Cerebellar nuclear complex (tissue), 1 donor: ENCODE measurements at places on chromosomes 7 and 10.

DNA sequence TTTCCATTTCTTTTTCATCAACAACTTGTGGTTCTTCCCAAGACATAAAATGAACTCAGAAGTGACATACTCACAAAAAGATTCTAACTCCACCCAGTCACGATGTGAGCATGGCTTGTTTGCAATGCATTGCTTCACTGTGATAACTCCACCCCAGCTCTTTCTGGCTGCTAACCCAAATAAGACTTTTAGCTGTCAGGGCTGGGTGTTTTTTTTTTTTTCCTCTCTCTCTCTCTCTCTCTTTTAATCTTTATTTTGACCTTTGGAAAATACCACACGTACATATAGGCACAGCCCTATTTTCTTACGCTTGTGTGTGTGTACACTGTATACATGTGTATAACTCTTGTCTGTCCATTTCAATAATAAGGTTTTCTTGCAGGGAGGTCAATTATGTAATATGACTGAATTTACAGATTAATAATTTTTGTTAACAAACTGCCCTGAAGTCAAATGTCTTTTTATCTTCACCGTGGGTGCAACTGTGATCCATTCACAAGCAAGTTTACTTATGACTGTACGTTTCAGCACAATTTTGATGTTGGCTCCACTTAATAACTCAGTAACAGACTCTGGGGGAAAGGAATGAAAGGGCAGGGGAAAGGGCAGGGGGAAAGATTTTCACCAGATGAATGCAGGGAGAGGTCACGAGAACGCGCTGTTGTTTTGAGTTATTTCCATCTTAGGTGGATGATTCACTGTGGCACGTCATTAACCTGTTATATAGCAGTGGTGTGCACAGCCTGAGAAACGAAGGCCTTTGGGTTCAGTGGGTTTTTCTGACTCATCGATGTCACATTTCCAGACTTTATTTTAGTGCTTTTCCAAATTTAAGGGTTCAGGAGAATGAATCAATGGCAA is 49.1 kb downstream of the APBB1IP start:
- no peak for DNase-seq

GRCh38 chr7:103432712-103433111 is 13.3 kb downstream of the SLC26A5 start:
- DNase-seq, result no peak

DNA sequence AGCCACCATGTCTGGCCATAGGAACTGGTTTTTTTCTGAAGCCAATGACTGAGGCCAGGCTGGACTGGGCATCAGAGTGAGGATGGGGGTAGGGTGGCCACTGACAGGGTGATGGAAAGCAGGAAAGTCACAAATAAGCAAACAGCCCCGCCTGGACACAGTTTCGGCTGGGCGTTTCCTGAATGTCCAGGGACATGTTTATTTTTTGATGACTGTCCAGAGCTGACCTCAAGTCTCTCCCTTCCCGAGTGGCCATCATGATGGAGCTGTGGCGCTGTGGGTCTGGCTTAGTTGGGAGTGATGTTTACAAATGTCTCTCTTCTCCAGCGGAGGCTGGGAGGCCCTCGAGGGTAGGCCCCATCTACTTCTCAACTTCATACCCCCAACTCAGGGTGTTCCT is 37.1 kb upstream of the COMTD1 start:
- DNase-seq, result no peak

DNA sequence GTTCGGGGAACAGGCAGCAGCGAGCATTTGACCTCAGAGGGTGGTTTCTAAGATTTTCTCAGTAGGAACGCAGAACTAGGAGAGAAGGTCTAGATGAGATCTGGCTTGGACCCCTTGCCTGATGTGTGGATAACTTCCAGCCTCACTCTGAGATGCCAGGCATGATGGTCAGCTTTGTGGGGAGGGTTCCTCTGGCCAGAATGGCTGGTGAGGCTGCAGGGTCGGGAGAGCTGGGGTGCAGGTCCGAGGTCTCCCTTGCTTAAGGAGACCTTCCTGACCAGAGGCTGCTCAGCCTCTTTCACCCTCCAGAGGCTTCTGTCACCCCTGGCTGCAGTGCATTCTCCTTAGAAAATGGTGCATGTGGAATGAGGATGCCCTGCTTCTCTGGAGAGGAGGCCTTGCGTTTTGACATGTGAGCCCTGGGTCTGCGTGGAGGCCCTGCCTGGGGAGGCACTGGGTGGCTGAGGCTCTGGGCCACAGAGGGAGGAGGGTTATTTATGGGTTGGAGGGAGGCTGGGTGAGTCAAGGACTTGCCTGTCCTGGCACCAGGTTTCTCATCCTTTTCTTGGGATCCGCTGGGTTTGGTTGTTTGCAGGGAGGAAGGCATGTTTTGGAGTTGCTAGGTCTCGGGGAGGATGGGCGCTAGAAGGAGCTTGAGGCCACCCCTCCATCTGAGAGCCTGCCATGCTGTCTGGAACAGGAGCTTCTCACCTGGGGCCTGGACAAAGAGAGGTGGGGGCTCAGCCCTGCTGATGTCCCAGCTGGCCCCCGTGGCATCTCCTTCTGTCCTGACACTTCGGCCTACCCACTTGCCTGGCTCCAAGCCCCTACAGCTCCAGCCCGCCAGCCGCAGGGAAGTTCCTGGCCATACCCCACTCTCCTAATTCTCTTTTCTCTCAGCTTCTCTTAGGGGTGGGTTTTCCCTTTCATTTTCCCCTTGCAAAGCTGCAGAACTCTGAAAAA is 3.9 kb downstream of the FAM241B start:
- no peak for DNase-seq

DNA sequence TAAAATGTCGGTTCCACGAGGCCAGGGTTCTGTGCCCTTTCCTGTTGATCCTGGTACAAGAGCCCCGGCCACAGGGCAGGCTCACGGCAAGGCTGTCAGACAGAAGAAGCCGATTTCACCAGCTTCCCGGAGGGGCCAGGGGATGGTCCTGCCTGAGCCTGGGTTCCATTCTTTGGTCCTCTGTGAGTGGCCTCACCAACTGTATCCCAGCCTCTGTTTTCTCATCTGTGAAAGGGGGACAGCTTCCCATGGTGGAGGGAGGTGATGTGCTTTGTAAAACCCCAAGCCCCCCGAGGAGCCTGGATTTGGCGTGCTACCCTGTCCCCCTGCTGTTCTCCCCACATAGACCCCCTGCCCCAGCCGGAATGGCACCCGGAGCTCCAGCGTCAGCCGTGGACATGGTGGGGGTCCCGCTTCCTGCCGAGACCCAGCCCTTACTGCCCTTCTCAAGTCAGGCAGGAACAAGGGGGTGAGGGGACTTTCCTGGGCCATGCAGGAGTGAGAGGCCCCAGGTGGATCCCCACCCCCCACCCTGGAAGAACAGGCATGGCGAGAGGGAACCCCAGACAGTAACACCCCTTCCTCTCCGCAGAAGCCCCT is 28.3 kb upstream of the ELFN1 start:
- no peak for DNase-seq

DNA sequence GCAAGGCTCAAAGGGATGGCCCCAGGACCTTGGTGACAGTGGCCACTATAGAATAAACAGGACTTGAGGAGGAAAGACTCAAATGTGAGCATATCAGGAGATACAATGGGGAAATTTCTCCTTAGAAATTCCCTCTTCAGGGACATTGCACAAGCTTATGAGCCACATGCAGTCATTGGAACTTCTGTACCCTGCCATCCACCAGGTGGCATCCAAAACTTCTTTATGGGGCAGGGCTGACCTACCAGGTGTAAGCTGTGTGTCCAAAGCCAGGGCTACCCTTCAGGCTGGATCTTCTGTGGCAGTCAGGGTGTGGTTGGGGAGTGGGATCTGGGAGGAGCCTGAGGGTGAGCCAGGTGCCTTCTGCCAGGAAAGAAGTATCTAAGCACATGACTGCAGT is 36.6 kb upstream of the LRRC18 start:
- DNase-seq, result no peak

DNA sequence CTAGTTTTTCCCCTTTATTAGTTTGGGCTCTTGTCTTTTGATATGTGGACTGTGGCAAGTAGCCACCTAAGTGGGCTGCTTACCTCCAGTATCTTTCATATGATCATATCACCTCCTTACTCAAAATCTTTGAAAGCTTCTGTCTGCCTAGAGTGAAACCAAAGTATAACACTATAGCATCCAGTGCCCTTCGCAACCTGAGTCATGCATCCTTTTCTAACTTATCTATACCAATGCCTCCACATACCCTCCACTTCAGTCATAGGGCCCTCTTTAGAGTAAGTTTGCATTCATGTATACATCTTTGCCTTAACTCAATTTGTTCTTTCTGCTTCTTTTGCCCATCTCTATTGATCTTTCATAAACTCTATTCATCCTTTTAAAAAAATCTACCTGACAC is 15.7 kb upstream of the MACC1 start:
- no peak for DNase-seq

DNA sequence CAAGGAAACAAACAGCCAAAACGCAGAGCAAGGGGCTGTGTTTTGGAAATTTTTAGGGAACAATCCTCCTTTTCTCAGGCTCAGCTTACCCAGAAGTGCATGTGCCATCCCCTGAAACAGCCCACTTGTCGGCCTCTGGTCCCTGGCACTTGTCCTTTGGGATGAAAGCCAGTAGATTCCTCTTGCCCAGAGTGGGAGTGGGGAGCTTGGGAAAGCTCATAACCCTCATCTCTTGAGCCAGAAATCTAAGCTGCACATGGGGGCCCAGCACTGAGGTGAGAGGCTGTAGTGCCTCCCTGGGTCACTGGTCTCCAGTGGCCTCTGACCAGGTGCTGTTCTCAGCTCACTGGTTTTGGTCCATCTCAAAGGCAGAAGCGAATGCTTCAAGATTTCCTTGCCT is 150.3 kb downstream of the RNF216 start:
- no peak for DNase-seq

- no peak for DNase-seq
Measured at GRCh38 chr10:127275793-127276450, 79.5 kb upstream of the INSYN2A start.

DNA sequence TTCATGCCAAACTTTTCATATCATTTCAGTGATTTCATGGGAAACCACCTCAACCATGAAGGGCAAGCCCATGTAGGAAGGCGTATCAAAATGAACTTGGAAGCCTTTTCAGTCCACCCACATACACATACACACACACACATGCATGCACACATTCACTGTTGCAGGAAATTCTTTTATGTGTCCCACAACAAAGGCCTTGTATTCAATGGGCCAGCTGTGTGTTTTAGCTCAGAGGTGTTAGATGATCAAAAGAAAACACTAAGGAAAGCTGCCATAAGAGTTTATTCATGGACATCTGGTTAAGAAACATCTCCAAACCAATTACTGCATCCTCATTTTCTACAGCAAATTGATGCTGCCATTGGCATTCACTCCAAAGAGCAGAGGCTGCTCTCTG is 74.4 kb upstream of the STK17A start:
- no peak for DNase-seq

- no peak for DNase-seq
Measured at GRCh38 chr7:43385309-43385680, 197.6 kb upstream of the STK17A start.

DNA sequence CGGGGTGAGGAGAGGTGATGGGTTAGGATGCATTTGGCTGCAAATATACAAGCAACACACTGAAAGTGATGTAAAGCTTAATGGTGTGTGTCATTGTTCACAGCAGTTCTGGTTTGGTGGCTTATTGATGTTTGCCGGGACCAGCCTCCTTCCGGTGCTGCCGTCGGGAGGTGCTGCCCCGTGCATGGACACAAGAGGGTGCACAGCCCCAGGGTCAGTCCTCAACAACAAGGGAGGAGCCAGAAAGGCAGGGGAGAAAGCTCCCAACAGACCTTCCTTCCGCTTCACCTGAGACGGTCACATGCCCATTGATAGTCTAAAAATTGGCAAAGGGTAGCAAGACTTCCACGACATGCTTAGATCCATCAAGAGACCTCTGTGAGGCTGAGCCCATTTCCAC is 9.5 kb downstream of the RNF32 start:
- no peak for DNase-seq

DNA sequence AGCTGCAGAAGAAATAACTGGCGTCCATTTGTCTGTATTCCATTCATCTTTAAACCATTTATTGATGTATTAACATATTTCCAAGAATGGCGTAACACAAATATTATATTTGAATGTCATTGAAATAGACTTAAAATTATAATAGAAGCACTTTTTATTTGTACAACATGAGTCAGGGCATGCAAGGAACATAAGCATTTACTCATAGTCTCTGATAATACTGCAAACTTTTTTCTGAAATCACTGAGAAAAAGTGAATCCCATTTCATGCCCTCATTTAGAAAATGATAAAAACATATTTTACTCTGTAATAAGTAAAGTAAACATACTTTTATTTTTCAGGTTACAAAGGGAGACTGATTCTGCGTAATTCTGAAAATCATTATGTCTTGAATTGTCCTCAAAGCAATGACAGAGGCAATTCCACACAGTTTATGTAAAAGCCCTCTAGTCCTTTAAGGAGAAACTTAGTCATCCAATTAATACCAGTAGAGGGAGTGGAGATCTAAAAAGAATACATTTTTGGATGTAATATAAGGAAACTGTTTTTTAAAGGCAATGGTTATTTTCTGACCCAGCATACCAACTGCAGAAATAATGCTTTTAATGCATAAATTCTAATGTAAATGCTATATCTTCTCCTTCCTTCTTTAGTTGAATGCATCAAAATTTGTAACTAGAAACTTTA is 58.1 kb downstream of the AGMO start:
- no peak for DNase-seq

DNA sequence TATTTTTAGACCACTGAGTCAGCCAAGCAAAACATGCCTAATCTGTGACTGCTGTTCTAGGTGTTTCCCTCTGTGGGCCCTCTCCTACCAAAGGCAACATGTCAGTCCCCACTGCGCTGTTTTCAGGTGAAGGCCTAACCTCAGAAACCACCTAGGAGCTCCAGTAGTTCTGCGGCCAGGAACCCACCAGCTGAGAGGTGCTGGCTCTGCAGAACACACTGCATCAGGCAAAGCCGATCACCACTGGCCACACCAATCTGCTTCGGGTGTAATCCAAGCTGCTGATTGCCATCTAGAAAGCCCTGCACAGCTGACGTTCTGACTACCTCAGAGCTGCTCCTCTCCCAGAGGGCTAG is 14.9 kb downstream of the CAMK2G start:
- no peak for DNase-seq

DNA sequence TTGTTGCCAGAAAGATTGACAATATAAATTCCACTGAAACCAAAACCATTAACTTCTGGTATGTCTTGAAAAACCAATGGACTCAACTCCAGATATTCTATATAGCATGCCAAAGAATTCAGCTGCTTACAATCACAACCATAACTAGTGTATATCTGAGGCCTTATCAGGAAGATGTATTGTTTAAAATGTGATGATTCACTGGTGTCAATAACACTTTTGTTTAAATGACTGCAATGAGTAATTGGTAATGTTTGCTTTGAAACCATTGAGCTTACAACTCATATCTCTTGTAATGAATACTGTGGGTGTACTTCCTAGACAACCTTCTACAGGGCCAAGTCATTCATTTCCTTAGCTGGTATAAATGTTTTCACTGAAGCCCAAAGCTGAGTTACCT is 727.9 kb upstream of the KCND2 start:
- no peak for DNase-seq

DNA sequence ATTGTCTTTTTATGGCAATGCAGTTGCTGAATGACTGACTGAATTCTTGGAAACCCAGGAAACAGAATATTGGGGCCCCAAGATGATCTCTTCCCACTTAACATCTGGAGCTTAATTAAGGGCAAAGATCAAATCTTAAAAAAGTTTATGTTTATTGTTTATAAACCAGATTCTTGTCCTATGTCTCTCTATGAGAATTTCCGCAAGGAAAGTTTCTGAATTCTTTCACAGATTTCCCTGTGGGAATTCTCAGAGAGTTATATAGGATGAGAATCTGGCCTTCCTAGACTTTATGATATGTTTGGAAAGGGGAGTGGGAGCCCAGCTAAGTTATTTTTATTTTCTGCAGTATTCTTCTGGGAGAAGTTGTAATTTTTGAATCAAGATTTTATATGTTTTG is 166.3 kb downstream of the RNLS start:
- no peak for DNase-seq
